Stimulated activated naive CD4-positive, alpha-beta T cell treated with Interleukin-2 at 50 U/mL for 16 hours (primary cell): ENCODE measurements at places on chromosomes 3 and 15.

DNA sequence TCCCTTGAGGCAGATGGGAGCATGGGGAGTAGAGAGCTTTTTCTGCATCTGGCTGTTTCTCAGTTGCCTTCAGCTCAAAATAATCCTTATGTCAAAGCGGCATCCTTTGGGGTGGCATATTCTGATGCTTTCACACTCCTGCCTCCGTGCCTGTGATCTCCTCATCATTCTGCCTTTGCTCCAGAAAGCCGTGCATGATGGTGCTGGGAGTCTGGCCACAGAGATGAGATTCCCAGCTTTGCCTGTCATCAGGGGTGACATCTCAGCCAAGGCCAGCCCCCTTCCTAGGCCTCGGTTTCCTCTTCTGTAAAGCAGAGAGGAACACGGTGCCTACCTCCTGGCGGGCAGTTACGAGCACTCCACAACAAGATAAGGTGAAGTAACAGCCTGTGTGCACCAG, 96.3 kb upstream of the ALDH1A3 start:
- no peak for DNase-seq

- DNase-seq, result no peak
These were observed 60.1 kb downstream of the DAPK2 start for GRCh38 chr15:63986185-63986680.

- no peak for DNase-seq
These were observed 54.0 kb upstream of the POMGNT2 start for GRCh38 chr3:43159876-43160255.

DNA sequence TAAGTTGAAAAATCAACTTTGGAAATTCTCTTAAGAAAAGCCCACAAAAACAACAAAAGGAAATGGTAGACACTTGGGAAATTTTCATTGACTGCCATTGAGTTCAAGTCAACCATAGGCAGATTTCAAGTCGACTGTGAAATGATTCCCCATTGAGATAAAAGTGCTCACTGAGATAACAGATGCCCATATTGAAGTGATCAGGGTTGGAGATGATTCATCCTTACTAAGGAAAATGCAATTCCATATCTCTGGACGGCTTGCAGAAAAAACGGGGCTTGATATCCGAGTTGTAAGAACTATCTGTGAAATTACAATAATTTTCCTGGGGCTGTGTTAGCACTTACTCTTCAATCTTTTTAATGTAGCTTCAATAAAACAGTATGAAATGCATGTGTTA, 373.1 kb upstream of the THRB start:
- no peak for DNase-seq

DNA sequence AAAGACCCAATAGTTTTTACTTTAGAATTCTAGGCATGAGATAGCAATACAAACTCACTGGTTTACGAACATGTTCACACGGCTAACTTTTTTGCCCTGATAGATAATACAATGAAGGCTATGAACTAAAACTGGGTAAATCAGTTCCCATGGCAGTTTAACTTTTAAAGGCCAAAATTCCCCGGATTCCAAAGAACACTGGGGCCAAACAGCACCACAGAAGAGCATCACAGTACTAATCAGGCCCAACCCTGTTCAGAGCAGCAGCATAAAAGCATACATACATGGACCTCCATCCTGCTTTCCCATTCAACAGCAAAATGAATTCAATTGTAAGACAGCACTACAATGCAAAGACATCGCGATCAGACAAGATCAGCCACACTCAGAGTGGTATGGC, 540.3 kb upstream of the CCDC54 start:
- DNase-seq, result no peak

- DNase-seq, result no peak
These were observed 14.8 kb downstream of the MUC13 start for GRCh38 chr3:124919756-124920155.

DNA sequence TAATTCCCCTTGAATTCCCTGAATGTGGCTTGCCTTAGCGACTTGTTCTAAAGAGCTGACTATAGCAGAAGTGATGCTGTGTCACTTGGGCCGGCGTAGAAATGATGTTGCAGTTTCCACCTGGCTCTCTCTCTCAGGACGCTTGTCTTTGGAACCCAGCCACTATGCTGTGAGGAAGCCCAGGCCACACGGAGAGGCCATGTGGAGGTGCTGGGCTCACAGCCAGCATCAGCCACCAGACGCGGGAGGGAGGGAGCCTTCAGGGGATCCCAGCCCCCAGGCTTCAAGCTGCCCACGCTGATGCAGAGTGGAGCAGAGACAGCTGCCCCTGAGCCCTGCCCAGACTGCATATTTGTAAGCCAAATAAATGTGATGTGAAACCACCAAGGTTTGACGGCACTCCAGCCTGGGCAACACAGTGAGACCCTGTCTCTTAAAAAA, 18.6 kb downstream of the RNU5B-1 start:
- no peak for DNase-seq

DNA sequence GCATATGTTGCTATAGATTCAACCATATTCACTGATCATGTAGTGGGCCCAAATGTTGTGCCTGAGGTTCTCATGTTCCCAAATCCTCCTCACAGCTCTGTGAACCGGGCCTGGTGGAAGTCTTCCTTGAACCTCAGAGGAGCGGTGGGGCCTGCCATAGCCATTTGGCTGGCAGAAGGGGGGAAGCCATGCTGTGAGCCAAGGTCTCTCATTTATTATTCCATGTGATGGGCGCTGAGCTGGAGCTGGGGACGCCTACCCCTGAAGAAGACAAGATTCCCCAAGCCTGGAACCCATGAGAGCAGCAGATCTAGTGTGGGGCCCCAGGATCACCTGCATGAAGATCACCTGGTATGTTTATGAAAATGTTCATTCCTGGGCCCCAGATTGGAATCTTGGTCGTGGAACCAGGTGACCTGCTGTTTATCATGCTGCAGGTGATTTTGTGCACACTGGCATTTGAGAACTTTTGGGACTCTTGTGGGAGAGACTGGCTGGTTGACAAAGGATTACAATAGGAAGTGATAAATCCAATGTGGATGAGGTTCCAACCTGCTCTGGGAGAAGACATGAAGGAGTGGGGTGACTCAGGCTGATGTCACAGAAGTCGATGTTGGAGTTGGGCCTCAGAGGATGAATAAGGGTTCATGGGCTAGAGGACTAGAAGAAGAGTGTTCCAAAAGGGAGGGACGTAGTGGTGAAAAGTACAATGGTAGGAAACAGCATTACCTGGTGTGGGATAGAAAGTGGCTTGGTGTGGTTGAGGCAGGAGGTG, 102.1 kb downstream of the ASB7 start:
- DNase-seq, result no peak

DNA sequence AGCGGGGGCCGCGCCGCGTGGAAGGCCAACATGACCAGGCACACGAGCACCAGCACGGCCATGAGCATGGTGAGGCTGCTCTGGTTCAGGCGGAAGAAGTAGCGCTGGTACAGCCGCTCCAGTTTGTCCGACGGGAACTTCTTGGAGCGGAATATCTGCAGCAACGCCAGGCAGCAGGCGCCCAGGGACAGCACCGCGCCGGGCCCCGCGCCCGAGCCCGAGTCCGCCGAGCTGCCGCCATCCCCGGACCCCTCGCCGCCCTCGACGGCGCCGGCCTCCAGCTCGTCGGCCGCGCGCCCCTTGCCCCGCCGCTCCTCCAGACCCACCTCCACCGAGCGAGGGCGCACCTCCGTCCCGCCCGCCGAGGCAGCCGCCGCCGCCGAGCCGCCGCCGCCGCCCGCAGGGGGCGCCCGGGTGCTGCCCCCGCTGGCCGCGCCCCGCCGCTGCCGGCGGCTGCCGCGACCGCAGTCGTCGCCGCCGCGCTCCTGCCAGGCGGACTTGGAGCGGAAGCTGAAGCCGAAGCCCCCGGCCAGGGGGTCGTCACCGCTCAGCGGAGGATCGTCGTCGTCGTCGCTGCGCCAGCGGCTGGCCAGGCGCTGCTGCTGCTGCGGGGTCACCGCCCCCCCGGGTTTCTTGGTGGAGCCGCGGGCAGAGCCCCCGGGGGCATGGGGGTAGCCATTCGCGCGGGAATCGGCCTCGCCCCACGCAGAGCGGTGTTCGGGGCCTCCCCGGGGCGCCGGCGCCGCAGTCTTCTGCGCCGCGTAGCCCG, 957 bp downstream of the ADCY5 start:
- DNase-seq, result peak; percentile 8

DNA sequence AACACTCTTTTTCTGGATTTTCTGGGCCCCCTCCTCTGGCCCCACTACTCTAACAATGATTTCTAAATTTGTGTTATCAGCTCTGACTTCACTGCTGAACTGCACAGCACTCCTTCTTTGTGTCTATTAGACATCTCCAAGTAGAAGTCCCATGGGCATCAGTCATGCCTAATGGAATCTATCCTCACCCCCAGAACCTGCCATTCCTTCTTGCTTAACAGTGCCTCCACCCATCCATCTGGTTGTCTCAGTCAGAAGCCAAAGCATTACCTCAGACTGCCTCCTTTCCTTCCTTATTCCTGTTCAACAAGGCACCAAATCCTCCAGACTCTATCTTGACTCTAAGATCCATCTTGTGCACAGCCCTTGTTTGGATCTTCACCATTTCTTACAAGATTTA, 36.2 kb downstream of the SSR3 start:
- DNase-seq, result no peak

DNA sequence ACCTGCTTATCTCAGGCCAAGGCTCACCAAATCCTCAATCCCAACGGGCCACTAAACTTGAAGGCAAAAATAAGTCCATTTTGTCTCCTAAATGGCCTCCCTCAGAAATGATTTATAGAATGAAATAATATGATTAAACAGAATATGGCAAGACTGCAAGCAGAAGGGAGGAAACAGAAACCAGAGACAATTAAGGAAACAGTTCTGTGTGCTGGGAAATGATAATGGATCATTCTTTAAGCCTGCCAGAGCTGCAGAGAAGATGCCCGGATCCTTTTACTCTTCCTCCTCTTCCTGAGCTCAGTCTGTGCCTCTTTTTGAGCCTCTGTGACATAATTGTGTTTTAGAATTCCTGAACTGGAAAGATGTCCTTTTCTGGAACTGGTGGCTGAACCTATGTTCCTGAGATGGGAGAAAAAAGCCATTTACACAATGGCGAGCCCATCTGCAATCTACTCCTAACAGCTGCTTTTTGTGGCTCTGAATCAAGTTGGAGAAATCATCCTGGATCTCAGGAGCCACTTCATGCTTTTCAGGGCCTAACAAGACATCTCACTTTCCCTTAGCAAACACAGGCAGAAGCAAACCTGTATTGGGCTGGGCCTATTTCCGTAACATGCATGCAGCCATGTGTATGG, 2.8 kb upstream of the ABHD2 start:
- DNase-seq, result no peak

GRCh38 chr3:18474202-18474601, 49.1 kb upstream of the SATB1 start:
- DNase-seq, result no peak

DNA sequence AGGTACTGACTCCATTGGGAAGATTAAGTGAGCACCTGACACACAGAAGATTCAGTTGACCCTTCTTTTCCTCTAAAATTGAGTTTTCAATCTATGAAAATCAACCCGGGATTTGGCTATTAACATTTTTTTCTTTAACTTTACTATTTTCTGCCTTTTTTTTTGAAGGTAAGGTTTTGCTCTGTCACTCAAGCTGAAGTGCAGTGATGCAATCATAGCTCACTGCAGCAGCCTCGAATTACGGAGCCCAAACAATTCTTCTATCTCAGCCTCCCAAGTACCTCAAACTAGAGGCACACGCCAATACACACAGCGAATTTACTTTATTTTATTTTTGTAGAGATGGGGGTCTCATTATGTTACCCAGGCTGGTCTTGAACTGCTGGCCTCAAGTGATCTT, 1029.5 kb downstream of the MCTP2 start:
- DNase-seq, result no peak

DNA sequence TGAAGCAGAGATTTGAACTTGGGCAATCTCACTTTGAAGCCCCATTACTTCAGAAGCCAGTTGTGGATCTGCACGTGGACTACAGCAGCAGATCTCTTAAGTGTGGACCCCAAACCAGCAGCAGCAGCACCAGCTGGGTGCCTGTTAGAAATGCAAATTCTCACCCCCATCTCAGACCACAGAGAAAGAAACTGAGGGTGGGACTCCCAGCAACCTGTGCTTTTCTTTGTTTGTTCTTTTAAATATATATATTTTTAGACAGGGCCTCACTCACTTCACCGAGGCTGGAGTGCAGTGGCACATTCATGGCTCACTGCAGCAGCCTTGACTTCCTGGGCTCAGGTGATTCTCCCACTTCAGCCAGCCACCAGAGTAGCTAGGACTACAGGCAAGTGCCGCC, 53.2 kb downstream of the SLTM start:
- DNase-seq, result no peak

DNA sequence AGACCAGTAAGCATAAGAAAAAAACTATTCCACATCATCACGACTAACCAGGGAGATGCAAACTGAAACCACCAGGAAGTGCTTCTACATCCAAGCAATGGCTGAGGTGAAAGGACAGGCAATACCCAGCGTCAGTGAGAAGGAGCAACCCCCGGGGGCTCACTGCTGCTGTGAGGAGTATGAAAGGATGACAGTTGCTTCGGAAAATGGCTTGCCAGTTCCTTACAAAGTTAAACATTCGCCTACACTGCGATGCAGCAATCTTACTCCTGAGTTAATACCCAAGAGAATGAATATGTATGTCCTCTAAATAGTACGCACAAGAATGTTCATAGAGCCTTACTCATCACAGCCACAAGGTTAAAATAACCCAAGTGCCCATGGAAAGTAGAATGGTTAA, 13.3 kb upstream of the PLXNA1 start:
- no peak for DNase-seq

GRCh38 chr3:56366641-56367162, 101.6 kb downstream of the ERC2 start:
- no peak for DNase-seq

DNA sequence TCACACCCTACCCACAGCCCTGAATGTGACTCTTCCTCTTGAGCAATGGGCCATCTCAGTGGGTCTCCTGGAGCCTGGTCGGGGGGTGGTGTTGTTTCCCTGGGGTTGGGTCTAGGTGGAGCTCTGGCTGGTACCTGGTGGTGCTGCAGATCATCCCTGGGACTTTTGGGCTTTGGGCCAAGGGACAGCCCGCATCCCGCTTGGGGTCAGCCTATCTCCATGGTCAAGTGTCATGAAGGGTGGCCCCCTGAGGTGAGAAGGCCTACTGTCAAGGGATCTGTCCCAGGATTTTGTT, 202.0 kb downstream of the UBE3A start:
- no peak for DNase-seq

DNA sequence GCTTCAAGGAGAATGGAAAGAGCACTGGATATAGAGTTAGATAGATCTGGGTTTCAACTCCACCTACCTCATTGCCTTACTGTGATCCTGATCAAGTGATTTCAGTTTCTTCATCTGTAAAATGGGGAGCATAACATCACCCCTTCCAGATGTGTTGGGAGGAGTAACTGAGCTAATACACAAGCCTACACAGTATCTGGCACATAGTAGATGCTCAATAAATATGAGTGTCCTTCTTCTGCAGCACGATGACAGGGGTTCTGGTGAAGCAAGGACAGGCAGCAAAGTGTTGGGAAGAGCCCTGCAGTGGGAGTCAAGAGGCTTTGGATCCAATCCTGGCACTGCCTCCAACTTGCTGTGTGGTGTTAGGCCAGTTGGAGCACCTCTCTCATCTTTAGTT, 270.0 kb downstream of the UACA start:
- no peak for DNase-seq
